Stimulated activated CD4-positive, alpha-beta T cell treated with anti-CD3 and anti-CD28 coated beads, Interleukin-1b, Interleukin-23, amount 100 ng/mL, for 1 hour (primary cell): ENCODE measurements at places on chromosomes 1 and 21.

DNA sequence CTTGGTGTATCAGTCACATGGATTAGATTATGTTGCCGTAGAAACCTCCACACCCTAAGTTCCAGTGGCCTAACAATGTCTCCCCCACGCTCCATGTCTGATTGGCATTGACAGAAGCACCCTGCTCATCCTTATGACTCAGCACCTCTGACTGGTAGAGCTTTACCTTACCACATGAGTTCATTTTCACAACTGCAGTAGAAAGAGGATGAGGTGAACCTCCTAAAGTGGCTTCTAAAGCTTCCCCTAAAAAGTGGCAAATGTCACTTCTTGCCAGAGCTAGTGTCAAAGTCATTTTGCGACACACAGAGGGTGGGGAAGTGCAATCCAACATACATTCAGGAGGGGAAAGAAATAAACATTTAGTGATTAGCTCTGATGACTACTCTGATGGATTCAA, 30.6 kb upstream of the LYPD8 start:
- DNase-seq, result no peak

GRCh38 chr1:92882819-92883218, 51.0 kb downstream of the RPL5 start:
- no peak for DNase-seq

DNA sequence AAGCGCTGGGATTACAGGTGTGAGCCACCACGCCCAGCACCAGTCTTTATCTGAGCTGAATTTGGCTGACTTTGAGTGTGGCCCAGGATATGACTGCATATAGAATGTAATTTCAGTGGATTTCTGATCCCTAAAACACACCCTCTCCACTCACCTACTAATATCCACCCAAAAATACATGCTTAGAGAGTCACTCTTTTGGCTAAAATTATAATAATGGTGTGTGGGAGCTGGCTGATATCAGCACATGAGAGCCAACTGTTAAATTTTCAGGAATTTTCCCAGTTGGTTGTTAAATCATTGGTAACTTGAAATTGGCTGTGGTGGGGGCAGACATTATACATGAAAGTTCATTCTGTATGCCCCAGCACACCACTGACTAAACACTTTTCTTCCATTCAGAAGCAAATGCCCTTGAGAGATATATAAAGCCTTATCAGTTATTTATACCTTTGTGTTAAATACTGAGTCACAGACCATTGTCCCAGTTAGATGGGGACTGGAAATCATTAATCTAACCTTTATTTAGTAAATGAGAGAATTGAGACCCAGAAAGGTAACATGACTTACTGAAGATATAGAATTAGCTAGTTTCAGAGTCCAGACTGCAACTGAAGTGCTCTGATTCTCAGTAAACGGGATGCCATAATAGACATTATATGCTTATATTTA, 9.9 kb upstream of the CD247 start:
- DNase-seq, result no peak

DNA sequence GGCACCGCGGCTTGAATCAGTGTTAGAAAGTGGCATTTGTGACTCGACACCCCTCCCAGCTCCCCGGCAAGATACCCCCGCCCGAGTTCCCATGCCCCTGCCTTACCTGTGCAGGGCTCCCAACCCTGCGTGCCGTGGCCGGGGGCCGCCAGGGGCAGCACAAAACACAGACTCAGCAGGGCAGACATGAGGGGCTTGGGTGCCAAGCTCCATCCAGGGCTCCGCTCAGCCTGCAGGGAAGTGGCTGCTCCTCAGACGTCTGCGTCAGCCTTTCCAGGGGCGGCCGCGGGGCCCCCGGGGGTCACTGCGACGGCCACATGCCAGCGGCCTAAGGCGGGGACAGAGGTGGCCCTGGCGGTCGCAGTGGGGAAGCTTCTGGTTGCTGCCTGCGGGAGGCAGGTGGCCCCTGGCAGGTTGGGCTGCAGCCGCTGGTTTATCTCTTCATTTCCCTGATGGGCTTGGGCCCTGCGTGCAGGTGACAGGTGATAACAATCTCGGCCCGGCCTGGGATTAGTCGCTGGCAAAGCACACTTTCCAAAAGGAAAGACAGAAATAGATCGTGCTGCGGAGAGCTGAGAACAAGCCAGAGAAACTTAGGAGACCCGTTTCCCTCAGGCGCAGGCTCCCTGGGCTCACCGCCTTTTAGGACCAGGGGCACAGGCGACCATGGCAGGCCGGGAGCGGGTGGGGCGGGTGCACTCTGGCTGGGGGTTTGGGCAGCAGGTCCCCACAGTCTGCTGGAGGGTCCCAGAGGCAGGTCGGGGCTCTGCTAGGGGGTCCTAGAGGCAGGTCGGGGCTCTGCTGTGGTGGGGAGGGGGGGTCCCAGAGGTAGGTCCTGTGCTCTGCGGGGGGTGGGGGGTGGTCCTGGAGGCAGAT, at the start of gene TSPEAR:
Gene TSPEAR, minus strand, starts transcription at position 246 of the 876 bp plus-strand sequence. Its CDS starts 58 bp downstream, at position 188.
- no peak for DNase-seq

GRCh38 chr21:45990049-45990711, 8.6 kb downstream of the COL6A1 start:
- DNase-seq, result no peak

- DNase-seq, result no peak
Observed at GRCh38 chr1:43760745-43761317, 53.5 kb downstream of the ST3GAL3 start.

DNA sequence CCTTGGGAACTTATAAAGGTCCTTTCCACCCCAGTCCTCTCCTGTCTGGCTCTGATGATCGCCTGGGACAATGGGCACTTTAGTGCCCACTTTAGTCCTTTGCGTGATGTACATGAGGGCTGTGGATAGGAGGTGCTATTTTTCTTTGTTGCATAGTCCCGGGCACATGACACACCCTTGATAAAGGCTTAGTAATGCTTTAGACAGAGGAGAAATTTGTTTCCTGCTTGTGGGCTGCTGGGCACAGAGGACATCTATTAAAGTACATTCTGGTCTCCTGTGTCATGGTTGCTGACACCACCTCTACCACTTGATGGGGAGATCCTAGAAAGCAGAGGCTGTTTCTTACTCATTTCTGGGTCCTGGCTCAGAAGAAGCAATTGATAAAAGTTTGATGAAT, 5.4 kb upstream of the KNCN start:
- DNase-seq, result no peak

- no peak for DNase-seq
Observed at GRCh38 chr1:29460041-29460610, 223.8 kb downstream of the PTPRU start.

DNA sequence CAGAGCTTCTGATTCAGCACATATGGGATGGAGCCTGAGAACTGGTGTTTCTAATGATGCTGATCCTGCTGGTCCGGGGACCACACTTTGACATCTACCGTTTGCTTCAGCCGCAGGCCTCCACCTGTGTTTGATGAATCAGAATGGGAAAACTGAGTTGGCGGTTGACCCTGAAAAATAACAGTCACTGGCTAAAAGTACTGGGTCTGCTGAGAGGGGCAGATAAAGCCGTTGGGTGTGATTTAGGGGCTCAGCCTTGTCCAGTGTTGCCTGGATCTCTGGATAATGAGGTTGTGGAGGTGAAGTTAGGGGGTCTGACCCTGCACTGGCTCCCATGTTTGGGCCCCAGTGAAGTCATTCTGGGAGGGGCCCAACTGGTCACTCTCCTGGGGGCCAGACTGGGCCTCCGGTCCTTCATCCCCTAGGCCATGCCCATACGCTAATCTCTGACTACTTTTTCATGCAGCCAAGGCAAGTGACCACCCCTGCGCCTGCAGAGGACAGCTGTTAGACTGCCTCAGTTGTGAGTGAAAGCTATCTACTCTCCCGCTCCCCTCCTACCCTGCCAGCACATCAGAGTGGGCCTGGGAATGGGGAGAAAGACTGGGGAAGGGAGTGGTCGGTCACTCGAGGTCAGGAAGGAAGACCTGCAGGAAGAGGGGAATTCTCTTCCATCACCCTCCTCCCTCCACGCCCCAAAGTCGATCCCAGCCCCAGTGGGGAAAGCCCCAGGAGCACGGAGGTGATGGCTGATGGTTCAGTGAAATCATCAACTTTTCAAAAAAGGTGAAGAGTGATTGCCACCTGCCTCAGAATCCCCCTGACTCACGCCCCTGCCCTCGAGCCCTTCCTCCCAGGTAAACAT, 27.7 kb downstream of the VASH2 start:
- DNase-seq, result no peak

DNA sequence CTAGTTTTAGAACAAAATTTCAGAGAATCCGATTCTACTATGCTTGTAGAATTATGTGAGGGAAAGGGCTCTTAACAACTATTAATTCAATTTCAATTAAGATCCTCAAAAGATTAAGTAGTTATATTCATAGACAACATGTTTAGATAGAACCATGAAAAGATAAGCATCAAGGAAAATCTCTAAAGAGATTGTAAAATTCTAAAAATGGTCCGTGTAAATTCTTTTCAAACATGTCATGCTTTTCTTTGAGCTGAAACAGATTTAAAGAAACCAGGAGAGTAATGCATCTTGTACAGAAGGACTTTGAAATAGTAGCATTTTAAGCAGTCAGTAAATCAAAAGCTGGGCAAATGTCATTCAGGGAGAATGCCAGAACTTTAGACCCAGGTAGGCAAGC, 1080.6 kb upstream of the B3GALT2 start:
- DNase-seq, result no peak

GRCh38 chr1:183590244-183591191, at the start of gene NCF2:
TSS of gene NCF2 (minus strand) at chr1:183590459. CDS start at chr1:183590329, 130 bp downstream.
- DNase-seq, result no peak
